Cardiac muscle cell (in vitro differentiated cells and primary cell): ENCODE measurements at places on chromosomes 7 and 10. TPM values are rescaled to one million over a fixed set of nuclear protein-coding genes. Genes with fewer than 3 reads are reported as not detected.

The LIPJ gene
- total RNA-seq = 0.11 TPM in 1 of 2 replicates, not detected in the other

- no peak for DNase-seq
These were observed 391.7 kb downstream of the TFEC start for GRCh38 chr7:115638853-115639252.

- no peak for DNase-seq
These were observed 43.2 kb downstream of the VAX1 start for GRCh38 chr10:117094856-117095255.

DNA sequence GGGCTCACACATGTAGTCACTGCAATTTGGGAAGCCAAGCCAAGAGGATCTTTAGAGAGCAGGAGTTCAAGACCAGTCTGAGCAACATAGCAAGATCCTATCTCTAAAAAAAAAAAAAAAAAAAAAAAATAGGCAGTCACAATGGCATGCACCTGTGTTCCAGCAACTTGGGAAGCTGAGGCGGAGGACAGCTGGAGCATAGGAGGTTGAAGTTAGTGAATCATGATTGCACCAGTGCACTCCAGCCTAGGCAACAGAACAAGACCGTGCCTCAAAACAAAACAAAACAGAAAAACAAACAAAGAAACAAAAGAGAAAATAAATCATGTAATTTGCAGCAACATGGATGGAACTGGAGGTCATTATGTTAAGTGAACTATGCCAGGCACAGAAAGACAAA is 33.6 kb upstream of the BICC1 start:
- DNase-seq = no peak
